ENCODE measurements at places on chromosomes 5 and 9. TPM values are rescaled to one million over a fixed set of nuclear protein-coding genes. Genes with fewer than 3 reads are reported as not detected.

The MARCOL gene
- not detected for total RNA-seq

The PTPN3 gene
- 4.3 TPM for total RNA-seq

The MEF2C gene
- total RNA-seq, result 138 TPM

The OCLN gene
- 0.53 TPM for total RNA-seq

The SPINK4 gene
- not detected for total RNA-seq

The UNC5A gene
- not detected for total RNA-seq

The LPAR1 gene
- 35.4 TPM for total RNA-seq

The CDC25C gene
- total RNA-seq, result not detected

The AKNA gene
- total RNA-seq, result 87.9 TPM

The IQGAP2 gene
- total RNA-seq, result 19.8 TPM

The TMCO6 gene
- total RNA-seq, result 87.7 TPM

The LYSMD3 gene
- total RNA-seq, result 4.0 TPM

The CSF1R gene
- 70.9 TPM for total RNA-seq

The SPACA9 gene
- total RNA-seq, result 5.9 TPM

The CDH12 gene
- total RNA-seq, result 0.11 TPM

The PCDHGA2 gene
- total RNA-seq, result 4.9 TPM

The SLCO6A1 gene
- not detected for total RNA-seq

The ZNF879 gene
- total RNA-seq, result 38.8 TPM

The BNC2 gene
- total RNA-seq, result 25.5 TPM

The CAPSL gene
- not detected for total RNA-seq

The CDH9 gene
- total RNA-seq, result not detected

The CCL27 gene
- 9.3 TPM for total RNA-seq

The DDX4 gene
- total RNA-seq, result not detected

The KIF3A gene
- 4.4 TPM for total RNA-seq

The DBH gene
- not detected for total RNA-seq

The ADAMTSL1 gene
- 12.3 TPM for total RNA-seq

The PCDHB2 gene
- 1.4 TPM for total RNA-seq

The NPDC1 gene
- total RNA-seq, result 579 TPM

The SCGB3A2 gene
- total RNA-seq, result not detected

The SLC6A7 gene
- total RNA-seq, result not detected

The AGXT2 gene
- not detected for total RNA-seq

The IL7R gene
- total RNA-seq, result 6.6 TPM

The HMMR gene
- not detected for total RNA-seq

The IL12B gene
- not detected for total RNA-seq

The PLAC8L1 gene
- not detected for total RNA-seq

The PRLR gene
- total RNA-seq, result 0.43 TPM

The OMD gene
- total RNA-seq, result 36.2 TPM

The SLC6A18 gene
- total RNA-seq, result not detected

The CDX1 gene
- not detected for total RNA-seq

The LURAP1L gene
- total RNA-seq, result 1.6 TPM

The TMEM252 gene
- not detected for total RNA-seq

The EFNA5 gene
- total RNA-seq, result 2.2 TPM

The TLR4 gene
- 32.4 TPM for total RNA-seq

The DPYSL3 gene
- total RNA-seq, result 110 TPM

The CDH10 gene
- not detected for total RNA-seq

The CD274 gene
- 23.8 TPM for total RNA-seq

The BRD9 gene
- 13.6 TPM for total RNA-seq

The F2RL2 gene
- not detected for total RNA-seq

The MRPL22 gene
- total RNA-seq, result 7.8 TPM

The ITGA1 gene
- total RNA-seq, result 42.7 TPM

The RAB14 gene
- total RNA-seq, result 18.2 TPM

The LCN15 gene
- not detected for total RNA-seq

The NUTM2F gene
- not detected for total RNA-seq

The CEL gene
- not detected for total RNA-seq

The CCDC69 gene
- total RNA-seq, result 101 TPM

The TAF11L10 gene
- not detected for total RNA-seq

The PCDHAC1 gene
- total RNA-seq, result 0.32 TPM

The FAM78A gene
- total RNA-seq, result 6.2 TPM

The OR1Q1 gene
- not detected for total RNA-seq
